ENCODE measurements at places on chromosomes 12 and 14. TPM values are rescaled to one million over a fixed set of nuclear protein-coding genes. Genes with fewer than 3 reads are reported as not detected.
A peak's percentile ranks its signal among the peaks of the same experiment; 100 is the strongest.

DNA sequence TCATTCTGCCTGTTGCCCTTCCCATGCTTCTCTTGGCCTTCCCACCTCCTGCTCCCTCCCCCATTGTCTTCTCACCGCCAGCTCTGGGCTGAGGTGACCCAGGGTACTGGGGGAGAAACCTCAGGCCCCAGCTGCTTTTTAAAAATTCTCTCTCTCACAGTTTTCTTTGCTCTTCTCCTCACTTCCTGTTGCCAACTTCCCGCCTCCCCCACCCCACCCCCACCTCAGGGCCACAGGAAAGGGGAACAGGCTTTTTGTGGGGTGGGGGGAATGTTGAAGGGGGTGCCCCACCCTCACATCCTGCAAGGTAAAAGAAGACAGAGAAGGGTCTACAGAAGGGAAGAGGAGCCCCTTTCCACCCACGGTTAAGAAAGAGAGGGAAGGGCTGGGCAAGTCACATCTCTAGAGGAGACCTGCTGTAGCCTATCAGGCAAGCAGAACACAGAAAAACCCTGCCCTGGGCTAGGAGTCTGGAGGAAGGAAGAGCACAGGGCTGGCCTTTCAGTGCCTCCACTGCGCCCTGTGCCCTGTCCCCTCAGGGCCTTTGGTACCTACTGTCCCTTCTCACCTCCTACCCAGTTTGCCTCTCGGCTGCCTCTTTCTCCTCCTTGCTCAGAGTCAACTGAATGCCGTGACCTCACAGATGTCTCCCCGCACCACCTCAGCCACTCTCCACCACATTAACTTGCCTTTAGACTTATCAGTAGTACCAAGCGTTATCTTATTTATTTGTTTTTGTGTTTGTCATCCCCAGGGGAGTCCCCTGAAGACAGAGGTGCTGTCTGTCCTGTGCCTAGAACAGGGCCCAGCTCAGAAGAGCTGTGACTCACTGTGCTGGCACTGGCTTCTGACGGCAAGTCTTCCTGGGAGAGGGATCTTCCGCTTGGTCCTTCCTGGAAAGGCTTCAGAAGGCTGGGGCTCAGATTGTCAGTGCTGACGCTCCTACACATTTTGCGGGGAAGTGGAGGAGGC, 1.7 kb downstream of the ARHGAP9 start:
- peak; percentile 63 for DNase-seq

DNA sequence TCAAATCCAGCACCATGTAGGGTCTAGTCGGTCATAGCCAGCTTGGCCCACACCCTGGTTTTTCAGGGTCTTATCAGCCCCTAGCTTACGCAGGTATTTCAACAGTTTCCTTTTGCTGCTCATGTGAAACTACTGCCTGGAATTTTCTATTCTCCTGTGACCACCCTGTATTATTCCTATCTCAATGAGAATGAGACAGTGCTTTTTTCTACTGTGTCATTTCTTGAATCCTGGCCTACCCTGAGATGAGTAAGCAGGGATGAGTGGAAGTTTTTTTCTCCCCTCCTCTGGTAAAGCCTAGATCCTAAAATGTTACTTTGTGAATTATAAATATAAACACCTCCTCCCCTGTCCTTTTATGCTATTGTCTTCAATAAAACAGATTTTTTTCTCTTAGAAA, 62.7 kb upstream of the ARID2 start:
- DNase-seq: no peak

GRCh38 chr12:44875417-44875953, 630 bp downstream of the NELL2 start:
- DNase-seq: peak; percentile 44

- DNase-seq: no peak
Observed at GRCh38 chr14:24909523-24910302, 140.2 kb downstream of the STXBP6 start.

GRCh38 chr14:92426237-92426636, 87.3 kb upstream of the RIN3 start:
- peak; percentile 41 for DNase-seq

DNA sequence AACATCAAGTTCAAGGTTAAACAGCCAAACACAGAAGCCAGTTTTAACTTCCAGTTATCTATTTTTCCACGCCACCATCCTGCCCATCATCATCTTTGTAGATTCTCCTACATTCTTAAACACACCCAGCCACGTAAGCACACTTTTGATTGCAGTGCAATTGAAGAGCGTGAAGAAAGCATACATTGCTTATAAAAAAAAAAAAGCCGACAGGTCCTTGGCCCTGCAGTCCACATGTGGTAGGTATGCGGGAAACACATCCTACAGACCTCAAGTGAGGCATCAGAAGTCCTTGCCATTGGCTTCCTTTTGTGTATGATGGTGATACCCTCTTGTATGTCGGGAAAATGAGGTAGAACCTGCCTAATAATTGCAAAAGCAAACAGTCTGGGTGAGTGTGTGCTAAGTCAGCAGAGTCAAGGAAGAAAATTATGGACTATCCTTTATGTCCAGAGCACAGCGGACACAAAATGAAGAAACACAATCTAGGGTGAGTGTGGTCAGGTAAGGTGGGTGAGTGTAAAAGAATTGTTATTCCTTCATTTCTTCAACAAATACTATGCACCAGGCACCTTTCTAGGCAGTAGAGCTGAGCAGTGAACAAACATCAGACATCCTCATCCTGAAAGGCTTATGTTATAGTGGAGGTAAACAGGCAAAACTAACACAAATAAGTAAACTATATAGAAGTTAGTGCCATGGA, 51.5 kb downstream of the EID3 start:
- no peak for DNase-seq

- peak; percentile 50 for DNase-seq
Observed at GRCh38 chr12:4118017-4118510, 155.5 kb upstream of the CCND2 start.

GRCh38 chr14:76309572-76310162, 66.3 kb upstream of the ESRRB start:
- DNase-seq: no peak

- DNase-seq: peak; percentile 73
Observed at GRCh38 chr14:104732355-104732804, 8.4 kb downstream of the ADSS1 start.

DNA sequence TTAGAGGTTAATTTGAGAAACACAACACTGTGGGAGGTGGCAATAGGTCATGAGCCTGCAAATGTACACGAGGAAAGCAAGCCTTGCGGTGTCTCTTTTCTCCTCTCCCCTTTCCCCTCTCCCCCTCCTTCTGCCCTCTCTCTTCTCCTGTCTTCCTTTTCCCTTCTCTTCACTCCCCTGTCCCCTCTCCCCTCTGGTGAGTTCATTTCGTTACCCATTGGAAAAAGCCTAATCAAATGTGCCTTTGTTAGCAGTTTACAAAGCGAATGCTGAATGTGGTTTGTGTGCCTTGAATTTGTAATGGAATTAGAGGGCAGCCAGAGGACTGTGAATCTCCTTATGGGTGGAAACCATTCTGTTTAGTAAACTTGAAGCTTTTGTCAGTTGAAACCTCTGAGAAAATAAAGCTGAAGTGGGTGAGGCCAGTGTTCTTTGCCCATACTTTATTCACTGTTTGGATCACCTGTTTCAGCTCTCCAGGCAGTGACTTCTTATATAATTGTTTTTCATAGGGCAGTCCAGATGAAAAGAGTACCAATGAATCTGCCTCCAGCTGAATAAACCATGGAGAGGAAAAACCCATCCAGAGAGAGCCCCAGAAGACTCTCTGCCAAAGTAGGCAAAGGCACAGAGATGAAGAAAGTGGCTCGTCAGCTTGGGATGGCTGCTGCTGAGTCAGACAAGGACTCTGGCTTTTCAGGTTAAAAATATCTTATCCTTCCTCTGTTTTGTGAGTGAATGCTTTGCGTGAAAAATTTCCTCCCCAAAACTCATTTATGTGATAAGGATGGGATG, 7.3 kb downstream of the CIPC start:
- DNase-seq: no peak

DNA sequence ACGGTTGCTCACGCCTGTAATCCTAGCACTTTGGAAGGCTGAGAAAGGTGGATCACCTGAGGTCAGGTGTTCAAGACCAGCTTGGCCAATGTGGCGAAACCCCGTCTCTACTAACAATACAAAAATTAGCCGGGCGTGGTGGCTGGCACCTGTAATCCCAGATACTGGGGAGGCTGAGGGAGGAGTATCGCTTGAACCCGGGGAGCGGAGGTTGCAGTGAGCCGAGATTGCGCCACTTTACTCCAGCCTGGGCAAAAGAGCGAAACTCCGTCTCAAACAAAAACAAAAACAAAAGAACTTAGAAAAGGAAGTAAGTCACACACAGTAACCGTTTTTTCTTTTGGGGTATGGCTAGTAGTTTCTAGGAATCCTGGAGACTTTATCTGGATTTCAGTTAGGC, 1.7 kb upstream of the PALS1 start:
- no peak for DNase-seq

GRCh38 chr14:102117852-102118251, 21.8 kb upstream of the WDR20 start:
- no peak for DNase-seq

DNA sequence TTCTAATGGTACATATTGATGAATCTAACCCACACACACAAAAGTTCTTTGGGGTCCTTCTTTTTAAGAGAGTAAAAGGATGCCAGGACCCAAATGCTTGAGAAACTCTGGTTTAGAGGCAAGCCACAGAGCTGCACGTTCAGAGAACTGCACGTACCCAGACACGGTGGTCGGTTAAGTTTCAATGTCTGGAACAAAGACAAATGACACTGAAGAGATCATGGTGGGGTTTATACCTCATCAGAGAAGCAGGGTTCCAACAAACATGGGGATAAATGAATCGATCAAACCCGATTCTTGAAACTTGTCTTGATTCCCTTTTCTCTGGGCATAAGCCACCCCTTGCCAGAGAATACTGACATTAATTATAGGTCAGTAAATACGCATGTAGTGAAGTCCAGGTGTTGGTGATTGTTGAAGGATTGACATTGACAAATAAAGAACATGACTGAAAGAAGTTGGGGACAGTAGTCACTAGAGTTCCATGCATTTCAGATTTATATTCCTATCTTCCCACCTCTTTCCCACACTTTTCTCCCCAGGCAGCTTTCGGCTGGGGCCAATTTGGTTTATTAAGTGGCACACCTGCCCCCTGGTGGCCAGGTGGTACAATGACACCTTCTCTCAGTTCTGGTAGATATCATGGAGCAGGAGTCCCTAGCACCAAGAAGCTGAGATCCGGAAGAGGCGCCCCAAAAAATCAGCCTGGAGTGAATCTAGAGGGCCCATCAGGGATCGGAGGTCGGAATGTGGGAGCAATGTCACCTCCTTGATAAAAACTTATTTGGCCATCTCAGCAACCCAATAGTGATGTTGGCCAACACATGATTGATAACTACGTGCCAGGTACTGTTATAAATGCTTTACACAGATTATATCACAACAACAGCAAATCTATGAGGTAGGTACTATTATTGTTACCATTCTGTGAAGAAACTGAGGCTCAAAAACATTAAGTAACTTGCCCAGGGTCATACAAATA, 17.8 kb upstream of the HDAC7 start:
- no peak for DNase-seq

DNA sequence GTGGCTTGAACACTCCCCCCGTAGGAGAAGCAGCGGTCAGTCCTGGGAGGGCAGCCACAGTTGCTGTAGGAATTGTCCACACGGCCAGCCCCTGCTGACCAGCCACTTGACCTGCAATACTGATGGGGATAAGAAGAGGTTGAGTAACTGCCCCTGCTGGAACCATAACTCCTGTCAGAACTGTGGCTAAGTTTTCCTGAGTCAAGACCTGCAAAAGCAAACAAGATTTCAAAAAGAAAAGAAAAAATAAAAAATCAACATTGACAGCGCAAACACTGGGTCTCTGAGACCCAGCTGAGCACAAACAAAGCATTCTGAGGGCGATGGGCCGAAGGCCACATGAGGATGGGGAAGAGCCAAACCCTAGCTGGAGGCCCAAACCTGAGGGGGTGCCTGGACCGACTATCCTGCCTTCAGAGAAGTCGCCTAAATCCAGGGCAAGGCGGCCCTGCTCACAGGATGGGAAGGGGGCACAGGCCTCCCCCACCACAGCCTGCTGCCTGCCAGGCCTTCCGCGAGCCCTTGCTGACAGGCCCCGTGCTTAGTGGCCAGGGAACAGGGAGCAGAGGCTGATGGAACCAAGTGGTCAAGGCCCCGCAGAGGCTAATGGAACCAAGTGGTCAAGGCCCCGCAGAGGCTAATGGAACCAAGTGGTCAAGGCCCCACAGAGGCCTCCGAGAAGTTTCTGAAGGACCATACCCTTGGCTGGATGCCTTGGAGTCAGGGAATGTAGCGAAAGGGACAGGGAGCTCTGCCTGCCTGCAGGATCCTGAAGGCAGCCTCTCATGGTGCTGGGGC, 19.1 kb downstream of the POU6F1 start:
- DNase-seq: no peak

- DNase-seq: no peak
Observed at GRCh38 chr14:26286081-26286912, 311.5 kb downstream of the NOVA1 start.

GRCh38 chr12:133234971-133235370, 706 bp downstream of the ANHX start:
- no peak for DNase-seq

DNA sequence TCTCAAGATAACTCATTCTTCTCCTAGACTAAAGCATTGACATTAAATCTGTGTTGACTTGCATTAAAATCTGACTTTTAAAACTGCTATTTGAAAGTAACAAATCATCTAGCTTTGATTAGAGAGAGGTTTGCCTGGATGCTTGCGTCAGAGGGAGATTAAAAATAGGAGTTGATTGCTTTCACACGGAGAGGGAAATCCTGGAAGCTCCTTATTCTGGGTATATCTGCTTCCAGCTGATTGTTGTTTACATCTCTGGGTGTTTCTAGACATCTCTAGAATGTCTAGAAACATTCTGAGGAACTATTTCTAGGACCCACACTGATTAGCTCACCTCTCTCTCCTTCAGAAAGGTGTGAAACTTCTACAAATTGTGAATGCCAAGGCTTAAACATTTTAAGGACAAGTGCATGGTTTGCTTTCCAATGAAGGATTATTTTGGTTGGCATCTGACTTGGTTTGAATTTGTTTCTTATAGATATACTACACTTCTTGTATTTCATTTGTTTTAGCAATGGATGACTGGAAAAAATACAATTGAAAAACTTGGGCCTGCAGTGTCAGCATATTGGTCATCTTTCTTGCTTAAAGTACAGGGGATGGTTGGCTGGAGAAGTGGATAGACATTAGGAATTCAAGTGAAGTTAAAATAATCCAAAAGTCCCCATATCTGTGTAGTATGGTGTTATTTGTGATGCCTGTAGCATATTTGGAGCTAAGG, 2.1 kb downstream of the DIP2B start:
- DNase-seq: no peak

DNA sequence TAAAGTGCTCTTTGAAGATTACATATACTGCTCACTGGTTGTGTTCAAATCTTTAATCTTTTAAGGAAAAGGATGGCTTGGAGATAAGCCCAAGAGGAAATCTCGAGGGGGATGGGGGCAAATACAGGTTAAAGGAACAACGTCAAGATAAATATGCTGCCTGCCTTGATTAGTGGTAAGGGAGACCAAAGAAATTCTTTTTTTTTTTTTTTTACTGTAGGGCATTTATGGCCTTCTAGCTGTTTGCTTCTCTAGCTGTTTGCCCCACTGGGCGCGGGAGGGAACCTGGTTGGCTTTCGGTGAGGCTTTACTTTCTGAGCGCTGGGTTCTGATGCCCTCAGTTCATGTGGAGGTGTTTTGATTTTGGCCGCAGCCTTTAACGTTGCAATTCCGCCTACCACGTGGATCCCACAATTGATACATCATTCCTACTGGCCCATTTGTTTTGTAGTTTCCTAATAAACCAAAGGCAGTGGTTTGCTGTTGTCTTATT, 5.7 kb downstream of the CCND2 start:
- DNase-seq: no peak

TRMT5 gene
- 7.0 TPM for total RNA-seq

MIP gene
- total RNA-seq: not detected

RHEBL1 gene
- not detected for total RNA-seq

OAS2 gene
- total RNA-seq: 19.9 TPM

EID3 gene
- total RNA-seq: 34.8 TPM

ADGRD1 gene
- 92.4 TPM for total RNA-seq

SERPINA5 gene
- total RNA-seq: 2.5 TPM

P2RX2 gene
- not detected for total RNA-seq
